SIG-M5 (cell line): ENCODE measurements at places on chromosomes 1 and 21.

- DNase-seq = peak; percentile 97
Observed at GRCh38 chr1:109426281-109427170, at the start of gene PSMA5. PSMA5 (minus strand) TSS chr1:109426448; CDS start chr1:109426330, 118 bp downstream.

GRCh38 chr1:242146652-242147051, 147.8 kb upstream of the MAP1LC3C start:
- DNase-seq = no peak

DNA sequence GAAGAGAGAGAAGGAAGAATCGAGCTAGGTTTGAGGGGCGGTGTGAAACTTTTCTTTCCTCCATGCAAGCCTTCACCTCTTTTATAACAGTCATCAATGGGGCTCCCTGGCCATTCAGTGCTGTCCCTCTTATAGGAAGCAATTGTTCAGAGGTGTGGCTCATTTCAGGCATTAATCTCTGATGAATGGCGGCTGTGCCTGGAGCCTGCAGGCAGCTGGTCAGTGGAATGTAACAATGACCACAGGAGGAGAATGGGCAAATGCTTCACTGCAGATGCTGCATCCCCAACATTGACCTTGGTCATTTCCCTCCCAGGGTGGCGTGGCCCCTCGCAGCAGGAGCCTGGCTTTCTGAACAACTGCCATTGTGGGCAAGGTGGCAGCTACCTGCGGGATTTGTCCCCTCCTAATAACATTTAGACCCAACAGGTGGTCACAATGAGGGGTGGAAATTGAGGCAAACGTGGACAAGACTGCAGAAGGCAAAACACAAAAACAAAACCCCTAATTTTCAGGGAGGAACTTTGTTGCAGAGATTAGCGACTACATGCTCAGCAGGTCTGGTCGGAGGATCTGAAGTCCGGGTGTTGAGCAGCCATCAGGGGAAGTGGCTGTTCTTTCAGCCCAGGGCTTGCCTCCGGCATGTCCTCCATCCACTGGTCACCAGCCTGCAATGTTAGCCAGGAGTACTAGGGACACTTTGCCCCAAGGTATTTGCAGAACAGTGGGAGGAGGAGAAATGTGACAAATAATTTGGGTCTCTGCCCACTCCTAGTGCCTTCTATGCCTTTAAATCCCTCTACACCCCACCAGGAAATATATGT, 97.3 kb upstream of the PAXBP1 start:
- no peak for DNase-seq

- no peak for DNase-seq
Observed at GRCh38 chr1:37763791-37764413, 1.0 kb downstream of the EPHA10 start.

GRCh38 chr1:65277605-65278347, 31.6 kb upstream of the DNAJC6 start:
- no peak for DNase-seq

GRCh38 chr1:6466023-6466422, at the start of gene TNFRSF25:
TNFRSF25 (minus strand) TSS chr1:6466173; CDS start chr1:6466107, 66 bp downstream.
- no peak for DNase-seq

DNA sequence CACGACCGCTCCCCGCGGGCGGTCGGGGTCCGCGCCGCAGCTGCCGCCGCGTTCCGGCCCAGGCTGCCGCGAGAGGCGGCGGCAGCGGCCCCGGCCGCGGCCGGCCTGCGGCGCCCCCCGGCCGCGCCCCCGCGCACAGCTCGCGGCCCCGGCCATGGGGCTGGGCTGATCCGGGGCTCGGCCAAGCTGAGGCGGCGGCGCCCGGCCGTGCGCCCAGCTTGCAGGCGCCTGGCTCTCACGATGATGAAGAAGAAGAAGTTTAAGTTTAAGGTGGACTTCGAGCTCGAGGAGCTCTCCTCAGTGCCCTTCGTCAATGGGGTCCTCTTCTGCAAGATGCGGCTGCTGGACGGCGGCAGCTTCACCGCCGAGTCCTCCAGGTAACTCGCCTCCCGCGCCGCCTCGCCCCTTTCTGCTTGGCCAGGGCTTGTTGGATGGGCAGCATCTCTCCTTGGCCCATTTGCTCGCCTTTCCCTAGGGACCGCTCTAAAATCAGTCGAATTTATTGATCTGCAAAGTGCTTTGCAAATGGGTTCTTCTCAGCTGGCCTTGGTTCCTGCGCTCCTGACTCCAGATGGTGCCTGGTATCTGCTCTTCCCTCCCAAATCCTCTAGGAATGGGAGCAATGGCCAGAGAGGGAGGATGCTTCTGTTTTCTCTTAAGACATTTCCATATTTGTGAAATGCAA, 431 bp downstream of the EEIG2 start:
- DNase-seq = no peak

GRCh38 chr21:30153697-30154340, 12.8 kb downstream of the CLDN17 start:
- DNase-seq = no peak

DNA sequence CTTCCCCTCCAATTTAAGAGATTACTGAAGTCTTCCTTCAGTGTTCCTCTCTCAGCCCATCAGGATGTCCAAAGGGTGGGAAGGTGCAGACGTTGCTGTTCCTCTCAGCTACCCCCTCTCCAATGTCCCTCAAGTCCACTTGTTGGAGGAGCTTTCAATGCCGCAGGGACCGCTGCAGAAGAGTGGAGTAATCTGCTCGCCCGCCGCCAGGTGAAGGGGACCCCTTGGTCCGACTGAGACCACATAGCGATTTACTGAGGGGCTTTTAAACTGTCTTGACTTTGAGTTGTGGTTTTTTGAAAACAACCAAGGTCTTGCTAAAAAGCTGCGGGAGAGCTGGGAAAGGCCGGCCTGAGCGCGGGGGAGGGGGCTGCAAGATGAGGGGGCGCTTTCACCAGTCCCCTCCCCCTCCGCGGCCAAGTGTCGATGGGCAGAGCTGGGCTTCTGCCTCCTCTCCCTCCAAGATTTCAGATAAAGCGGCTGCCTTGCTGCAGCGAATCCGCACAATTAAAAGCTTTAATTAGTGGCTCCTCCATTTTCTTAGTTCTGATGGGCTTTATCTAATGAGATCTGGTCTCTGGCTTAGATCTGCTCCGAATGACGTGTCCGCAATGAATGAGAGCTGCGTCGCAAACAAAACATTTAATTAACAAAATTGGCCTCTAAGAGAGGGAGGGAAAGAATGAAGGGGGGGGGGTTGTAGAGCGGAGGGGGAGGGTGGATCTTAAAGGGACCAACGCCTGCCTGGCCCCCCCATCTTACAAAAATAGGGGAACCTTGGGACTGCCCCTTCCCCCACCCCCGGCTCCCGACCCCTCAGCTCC, 5.9 kb downstream of the LMO4 start:
- DNase-seq = no peak

- peak; percentile 13 for DNase-seq
Observed at GRCh38 chr1:101309334-101310311, 72.8 kb downstream of the S1PR1 start.

GRCh38 chr1:37474697-37475379, 458 bp downstream of the ZC3H12A start:
- no peak for DNase-seq

- no peak for DNase-seq
Observed at GRCh38 chr1:85328713-85329397, 52.4 kb upstream of the BCL10 start.

DNA sequence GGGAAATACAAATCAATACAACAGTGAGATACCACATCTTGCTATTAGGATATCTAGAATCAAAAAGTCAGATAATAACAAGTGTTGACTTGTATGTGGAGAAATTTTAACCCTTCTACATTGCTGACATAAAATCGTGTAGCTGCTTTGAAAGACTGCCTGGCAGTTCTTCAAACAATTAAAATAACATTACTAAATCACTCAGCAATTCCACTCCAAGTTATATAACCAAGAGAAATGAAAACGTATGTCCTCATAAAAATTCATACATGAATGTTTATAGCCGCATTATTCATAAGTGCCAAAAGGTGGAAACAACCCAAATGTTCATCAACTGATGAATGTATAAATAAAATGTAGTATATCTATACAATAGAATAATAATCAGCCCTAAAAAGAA, 164.6 kb downstream of the RASAL2 start:
- DNase-seq = no peak

DNA sequence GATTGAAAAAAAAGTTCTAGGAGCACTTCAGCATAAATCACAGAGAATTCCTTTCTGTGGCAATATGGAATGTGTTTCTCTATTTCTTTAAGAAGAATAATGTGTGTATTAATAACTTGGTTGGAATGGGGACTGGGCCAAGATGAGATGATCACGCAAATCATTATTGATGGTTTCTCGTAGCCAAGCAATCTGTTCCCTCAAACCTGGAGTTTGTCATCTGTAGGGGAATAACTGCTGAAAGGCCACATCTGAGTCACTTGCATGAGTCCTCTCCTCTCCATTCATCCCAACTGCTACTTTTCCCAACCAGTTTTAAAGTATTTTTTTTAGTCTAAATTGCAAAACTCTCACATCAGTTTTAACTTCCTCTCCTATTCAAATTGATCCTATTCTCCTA, 480.4 kb downstream of the PLPP3 start:
- DNase-seq = no peak

DNA sequence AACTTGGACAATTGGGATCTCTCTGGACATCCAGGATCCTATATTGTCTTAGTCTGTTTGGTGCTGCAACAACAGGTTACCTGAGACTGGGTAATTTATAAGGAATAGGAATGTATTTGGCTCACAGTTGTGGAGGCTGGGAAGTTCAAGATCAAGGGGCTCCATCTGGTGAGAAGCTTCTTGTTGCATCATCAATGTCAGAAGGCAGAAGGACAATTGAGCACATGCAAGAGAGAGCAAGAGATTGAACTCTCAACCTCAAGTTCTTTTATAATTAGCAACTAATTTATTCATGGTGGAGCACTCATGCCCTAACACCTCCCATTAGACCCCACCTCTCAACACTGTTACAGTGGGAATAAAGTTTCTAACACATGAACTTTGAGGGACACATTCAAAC, 124.7 kb upstream of the ETV3 start:
- no peak for DNase-seq

DNA sequence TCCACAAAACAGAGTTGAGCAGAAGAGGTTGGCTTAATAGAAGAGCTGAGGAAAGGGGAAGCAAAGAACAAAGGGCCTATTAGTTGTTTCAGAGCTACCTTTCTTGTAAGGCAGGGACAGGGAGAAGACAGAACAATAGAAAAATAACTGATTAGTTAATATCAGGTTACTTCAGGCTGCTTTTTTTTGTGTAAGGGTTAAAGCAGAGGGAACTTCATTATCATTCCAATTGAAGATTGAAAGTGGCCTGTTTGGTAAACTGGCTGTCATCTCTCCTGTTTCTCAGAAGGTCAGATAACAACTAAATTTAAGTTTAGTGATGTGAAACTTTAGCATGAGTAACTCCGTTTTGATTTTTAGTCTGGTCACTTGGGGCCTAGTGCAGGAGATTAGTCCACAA, 22.3 kb downstream of the CDC42 start:
- no peak for DNase-seq

DNA sequence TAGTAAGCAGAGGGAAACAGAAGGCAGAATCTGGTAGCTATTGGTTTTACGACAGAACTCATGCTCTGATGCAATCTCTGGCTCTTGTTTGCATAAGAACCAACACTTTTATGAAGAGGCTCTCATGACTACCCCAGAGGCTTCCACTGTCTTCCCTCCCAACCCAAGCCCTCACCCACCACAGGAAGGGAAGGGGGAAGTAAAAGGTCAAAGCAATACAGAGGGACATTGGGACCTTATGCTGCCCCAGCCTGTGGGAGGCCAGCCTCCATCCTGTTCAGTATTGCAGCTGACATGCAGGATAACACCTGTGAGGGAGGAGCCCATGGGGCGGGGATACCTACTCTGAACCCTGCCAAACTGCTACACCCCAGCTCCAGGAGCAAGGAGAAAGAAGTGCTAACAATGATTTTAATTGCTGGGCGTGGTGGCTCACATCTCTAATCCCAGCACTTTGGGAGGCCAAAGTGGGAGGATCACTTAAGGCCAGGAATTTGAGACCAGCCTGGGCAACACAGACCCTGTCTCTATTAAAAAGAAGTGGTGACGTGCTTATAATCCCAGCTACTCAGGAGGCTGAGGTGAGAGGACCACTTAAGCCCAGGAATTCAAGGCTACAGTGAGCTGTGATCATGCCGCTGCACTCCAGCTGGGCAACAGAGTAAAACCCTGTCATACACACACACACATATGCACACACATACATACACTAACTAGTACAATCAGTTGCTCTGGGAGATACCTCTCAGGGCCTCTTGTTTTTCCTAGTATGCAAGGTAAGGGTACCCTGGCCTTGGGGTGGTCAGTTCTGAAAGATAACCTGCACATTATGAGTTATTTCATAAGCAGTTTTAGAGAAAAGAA, 9.5 kb downstream of the MR1 start:
- peak; percentile 71 for DNase-seq

DNA sequence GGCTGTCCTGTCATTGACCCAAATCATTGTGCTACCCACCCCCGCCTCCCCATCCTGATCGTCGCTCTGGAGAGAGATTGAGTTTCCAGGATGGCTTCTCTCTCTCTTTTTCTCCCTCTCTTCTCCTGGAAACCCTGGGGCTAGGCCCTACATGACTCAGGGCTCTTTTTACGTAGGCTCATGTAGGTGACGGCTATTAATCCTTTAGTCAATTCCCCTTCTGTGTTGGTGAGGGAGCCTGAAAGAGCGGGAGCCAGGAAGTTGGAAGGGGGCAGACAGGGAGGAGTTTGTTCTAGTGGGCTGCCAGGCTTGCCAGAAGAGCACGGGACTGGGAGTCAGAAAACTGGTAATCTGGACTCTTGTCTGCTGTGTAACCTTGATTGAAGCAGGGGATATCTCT, 9.7 kb downstream of the ATP2B4 start:
- DNase-seq = no peak

DNA sequence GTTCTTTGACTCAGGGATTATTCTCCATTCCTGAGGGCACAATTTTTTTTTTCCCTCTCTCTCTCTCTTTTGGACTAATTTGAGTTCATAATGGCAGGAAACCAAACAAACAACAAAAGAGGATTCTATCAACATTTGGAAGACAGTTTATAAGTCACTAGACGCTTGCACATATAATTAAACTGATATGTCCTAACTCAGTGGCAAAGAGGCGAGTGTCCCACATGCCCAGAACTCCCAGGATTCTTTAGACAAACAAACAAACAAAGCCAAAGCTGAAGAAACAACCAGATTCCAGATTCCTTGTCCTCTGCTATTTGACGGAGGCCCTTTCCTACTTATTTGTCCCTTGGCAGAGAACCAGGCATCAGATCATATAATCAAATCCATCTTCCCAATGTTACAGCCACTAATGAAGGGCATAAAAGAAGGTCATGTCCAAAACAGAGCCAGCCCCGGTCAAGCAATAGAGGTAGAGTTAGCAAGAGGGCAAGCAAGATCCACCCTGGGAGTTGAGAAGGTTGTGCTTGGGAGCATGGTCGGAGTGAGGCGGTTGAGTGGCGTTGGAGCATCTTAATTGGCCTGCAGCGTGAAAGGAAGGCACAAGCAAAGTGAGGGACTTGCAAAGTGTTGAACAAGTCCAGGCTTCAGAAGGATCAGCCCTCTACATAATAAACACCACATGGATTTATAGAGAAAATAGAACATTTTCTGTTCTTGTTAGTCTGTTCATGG, 30.3 kb downstream of the ZNF362 start:
- DNase-seq = no peak

GRCh38 chr21:45152265-45152746, 77.9 kb downstream of the ADARB1 start:
- peak; percentile 75 for DNase-seq

- DNase-seq = no peak
Observed at GRCh38 chr1:38872401-38873026, 634 bp downstream of the MYCBP start.

GRCh38 chr21:41147979-41148355, 20.0 kb upstream of the BACE2 start:
- no peak for DNase-seq
